ENCODE measurements at places on chromosomes 16 and 17.
A peak's percentile ranks its signal among the peaks of the same experiment; 100 is the strongest.

GRCh38 chr17:72110942-72111318, 9.9 kb upstream of the SOX9 start:
- no peak for DNase-seq

- no peak for DNase-seq
These were observed 141.8 kb downstream of the GRIN2A start for GRCh38 chr16:10040136-10041080.

DNA sequence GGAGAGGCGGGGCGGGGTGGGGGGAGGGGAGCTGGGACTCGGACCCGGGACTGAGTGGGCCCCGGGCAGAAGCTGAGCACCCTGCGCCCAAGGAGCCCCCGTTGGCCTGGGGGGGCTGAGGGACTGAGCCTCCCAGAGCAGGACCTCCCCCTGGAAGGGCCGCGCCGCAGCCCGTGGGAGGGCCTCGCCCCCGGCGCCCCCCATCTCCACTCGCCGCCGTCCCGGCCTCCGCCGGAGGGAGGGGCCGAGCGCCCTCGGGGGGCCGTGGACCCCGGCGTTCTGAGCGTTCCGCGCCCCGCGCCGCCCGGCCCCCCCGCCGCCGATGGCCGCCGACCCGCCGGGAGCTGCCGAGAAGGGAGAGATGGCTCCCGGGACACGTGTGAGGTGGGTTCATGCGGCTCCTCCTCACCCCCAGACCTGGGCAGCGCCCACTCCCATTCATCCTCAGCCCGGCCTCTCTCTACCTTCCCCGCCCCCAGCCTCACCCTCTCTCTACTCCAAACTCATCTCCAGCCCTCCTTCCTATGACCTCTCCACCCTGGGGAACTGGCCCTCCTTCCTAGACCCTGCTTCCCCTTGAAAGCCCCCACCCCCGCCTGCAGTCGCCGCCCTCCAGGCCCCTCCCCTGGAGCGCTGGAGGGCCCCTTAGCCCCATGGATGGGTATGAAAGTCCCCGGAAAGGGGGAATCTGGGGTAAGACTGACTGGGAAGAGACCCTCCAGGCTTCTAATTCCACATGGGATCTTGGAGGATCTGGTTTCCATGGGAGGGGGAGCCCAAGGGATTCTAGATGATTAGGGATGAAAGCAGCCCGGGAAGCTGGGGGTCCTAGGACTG, 922 bp downstream of the FBXL19 start:
- no peak for DNase-seq

DNA sequence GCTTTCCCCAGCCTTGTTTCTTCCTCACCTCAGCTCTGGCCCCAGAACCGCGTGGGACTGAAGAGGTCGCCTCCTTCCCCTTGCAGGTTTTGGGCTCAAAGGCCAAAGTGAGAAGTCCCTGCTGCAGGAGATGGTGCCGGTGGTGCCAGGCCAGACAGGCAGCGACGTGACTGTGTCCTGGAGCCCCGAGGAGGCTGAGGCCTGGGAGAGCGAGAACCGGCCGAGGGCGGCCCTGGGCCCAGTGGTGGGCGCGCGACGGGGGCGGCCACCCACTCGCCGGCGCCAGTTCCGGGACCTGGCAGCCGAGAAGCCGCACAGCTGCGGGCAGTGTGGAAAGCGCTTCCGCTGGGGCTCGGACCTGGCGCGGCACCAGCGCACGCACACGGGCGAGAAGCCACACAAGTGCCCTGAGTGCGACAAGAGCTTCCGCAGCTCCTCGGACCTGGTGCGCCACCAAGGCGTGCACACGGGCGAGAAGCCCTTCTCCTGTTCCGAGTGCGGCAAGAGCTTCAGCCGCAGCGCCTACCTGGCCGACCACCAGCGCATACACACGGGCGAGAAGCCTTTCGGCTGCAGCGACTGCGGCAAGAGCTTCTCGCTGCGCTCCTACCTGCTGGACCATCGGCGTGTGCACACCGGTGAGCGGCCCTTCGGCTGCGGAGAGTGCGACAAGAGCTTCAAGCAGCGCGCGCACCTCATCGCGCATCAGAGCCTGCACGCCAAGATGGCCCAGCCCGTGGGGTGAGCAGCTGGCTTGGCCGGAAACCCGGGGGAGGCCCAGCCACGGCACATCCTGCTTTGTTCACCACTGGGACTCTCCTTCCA, 6.0 kb downstream of the ZNF213 start:
- no peak for DNase-seq

- peak; percentile 63 for DNase-seq
These were observed at the start of gene ABCC1 for GRCh38 chr16:15949210-15950160. ABCC1 (plus strand) TSS chr16:15949616; CDS start chr16:15949752, 136 bp downstream.

All from body of pancreas (tissue), 4 donors.